ENCODE measurements at places on chromosomes 7 and 10.

DNA sequence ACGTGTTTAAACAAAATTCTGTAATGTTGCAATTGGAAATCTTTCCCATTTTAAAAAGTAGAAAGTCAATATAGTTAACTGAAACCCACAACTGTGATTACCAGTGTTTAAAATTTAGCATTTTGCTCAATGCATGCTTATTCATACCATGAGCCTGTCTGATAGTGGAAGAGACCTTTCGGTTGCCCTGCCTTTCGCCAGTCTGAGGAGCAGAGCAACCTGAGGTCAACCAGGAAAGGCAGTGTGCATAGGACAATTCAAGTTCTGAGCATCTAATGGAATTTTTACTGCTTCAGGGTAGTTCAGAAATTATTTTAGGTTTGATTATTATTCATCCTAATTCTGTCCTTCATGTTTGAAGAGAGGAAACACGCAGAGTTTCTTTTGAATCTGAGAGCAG lies 100.8 kb downstream of the CUBN start:
- no peak for DNase-seq

- no peak for DNase-seq
Observed at GRCh38 chr7:105098863-105099515, 85.0 kb downstream of the KMT2E start.

DNA sequence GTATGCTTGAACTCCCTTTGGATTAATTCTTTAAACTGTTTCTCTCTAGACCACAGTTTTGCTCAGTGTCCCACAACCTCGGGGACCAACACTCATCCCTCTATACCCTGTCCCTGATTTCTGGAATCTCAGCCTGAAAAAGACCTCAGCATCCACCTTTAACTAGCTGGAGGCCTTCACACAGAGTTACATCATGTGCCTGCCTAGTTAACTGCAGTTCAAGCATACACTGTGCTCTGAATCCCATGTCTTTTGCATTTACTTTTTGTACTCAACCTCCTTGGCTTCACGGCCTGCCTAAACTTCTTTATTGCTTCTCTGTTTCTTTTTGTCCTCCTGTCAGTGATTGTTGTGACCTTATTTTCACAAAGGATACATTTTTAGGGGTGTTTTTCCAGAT lies 66.7 kb downstream of the PRKG1 start:
- no peak for DNase-seq

- no peak for DNase-seq
Observed at GRCh38 chr7:116740755-116741462, 68.9 kb downstream of the MET start.

DNA sequence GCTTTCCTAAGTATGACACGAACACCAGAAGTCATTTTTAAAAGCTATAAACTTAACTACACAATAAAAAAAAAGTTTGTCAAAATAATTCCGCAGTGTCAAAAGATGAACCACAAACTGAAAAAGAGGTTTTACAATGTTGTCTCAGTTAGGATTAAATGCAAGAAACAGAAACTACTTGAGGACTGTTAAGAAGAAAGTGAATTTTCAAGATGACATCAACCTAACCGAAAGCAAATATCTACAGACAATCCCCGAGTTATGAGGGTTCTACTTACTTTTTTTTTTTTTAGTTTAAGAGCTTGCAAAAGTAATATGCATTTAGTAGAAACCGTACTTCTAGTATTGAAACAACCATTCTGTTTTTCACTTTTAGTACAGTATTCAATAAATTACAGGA lies 62.3 kb downstream of the TFPI2 start:
- no peak for DNase-seq

GRCh38 chr7:24851786-24852185 lies 94.5 kb upstream of the GSDME start:
- no peak for DNase-seq

GRCh38 chr7:2637505-2638223 lies 5.9 kb downstream of the TTYH3 start:
- no peak for DNase-seq

DNA sequence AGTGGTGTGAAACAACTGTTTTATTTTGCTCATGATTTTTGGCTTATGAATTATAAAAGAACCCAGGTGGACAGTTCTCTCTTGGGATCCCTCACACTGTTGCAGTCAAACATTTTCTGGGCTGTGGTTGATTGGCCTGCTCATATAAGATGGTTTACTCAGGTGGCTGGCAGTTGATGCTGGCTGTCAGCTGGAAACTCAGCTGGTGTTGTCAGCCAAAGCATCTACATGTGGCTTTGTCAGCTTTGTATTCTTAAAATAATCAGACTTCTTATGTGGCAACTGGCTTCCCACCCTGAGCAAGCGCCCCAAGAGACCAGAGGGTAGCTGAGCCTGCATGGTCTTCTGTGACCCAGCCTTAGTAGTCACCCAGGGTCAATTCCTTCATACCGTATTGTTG lies 534.7 kb downstream of the NRG3 start:
- no peak for DNase-seq

DNA sequence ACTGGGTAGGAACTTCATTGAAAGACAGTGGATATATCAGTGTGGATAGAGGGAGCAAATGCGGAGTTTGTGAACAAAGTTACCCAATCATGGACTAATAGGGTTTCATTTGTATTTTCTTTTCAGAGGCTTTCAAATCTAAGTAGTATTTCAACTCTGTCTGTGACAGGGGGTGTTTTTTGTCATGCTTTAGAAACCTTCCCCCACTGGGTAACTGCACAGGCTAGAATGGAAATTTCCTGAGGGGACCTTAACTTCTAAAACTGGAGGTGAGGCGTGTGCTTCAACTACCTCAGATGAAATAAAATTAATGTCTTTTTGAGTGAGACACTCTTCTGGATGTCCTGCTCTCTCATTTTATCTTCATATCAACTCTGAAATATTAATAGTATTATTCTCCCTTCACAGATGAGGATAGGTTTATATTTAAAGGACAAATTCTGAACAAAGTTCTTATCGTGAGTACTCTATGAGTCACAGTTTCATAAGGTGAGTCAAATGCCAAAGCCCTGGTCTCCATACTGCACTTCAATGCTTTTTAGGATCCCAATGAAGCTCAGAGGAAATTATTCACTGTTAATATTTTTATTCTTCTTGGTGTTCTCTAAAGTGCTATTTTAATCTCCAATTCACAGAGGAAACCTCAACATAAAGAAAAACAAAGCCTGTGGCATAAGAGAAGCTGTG lies 770.6 kb downstream of the CCSER2 start:
- DNase-seq: no peak

DNA sequence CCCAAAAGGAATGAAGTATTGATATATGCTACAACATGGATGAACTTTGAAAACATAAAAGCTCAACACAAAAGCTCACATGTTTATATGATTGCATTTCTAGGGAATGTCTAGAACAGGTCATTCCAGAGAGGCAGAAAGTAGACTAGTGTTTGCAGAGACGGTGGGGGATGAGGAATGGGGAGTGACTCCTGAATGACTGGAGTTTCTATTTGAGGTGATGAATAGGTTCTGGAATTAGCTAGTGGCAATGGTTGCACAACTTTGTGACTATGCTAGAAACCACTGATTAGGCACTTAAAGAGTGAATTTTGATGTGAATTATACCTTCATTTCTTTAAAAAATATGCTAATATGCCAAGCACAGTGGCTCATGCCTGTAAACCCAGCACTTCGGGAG lies 6.9 kb downstream of the KPNA7 start:
- no peak for DNase-seq

DNA sequence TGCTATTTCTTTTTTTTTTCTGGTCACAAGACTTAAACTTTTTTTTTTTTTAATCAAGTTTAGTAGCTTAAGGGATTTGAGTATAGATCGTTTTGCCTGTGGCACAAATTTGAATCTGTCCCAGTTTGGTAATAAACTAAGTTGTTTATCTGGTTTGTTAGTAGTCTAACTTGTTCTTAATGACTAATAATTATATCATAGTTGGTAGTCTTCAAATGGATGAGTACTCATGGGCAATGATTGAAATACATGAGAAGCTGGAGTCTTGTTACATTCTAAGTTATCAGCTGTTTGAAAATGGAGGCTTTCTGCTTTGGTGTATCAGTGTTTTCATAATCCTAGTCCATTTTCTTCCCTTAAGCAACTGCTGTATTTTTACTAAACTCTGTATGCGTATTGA lies 12.3 kb downstream of the BTAF1 start:
- DNase-seq: no peak

DNA sequence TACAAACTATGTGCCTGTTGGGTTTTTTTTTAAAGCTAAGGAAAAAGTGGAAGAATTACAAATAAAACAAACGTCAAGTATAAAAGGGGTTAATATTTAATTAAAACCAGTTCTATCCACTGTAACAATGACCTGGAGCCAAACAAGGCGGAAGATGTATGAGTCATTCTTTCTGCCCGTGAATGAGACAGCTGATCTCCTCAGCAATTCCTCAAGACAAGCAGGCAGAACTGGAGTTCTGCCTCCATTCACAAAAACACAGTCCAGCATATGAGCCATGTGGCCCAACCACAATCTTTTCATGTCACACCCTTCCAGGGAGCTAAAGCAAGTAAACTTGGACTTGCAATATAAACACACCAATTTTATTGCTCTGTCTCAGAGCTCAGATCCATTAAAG lies 8.4 kb downstream of the ETV1 start:
- DNase-seq: no peak

GRCh38 chr10:30034433-30035137 lies 24.8 kb downstream of the JCAD start:
- no peak for DNase-seq

- DNase-seq: no peak
Observed at GRCh38 chr10:72948762-72949161, 5.8 kb downstream of the PLA2G12B start.

GRCh38 chr7:150923196-150923595 lies 54.9 kb downstream of the KCNH2 start:
- no peak for DNase-seq

GRCh38 chr7:66452165-66452564 lies 176.5 kb upstream of the KCTD7 start:
- no peak for DNase-seq

DNA sequence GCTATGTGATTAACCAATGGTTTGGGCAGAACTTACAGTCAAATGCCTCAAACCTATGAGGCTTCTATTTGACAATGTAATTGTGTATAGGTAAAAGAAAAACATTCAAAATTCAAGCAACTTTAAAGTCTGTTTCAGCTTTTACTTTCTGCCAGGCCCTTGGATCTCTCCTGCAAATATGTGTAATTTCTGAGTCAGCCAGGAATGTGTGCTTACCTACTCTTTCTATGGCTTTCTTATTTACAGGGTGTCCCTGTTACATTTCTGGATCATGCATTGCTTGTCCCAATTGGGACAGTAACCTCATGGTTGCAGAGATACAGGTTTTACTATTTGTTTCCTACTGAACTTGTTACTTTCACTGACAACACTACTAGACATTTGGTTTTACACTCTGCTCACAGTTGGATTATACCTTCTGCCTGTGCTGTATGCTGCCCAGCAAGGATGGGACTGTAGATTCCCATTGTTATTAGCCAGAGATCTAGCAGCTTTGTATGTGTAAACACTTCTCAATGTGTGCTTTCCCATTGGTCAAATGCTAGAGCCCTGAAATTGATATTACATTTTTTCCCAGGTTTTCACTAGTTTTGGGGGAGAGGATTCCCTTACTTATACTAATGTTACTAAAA lies 355.3 kb downstream of the ARL4A start:
- no peak for DNase-seq

DNA sequence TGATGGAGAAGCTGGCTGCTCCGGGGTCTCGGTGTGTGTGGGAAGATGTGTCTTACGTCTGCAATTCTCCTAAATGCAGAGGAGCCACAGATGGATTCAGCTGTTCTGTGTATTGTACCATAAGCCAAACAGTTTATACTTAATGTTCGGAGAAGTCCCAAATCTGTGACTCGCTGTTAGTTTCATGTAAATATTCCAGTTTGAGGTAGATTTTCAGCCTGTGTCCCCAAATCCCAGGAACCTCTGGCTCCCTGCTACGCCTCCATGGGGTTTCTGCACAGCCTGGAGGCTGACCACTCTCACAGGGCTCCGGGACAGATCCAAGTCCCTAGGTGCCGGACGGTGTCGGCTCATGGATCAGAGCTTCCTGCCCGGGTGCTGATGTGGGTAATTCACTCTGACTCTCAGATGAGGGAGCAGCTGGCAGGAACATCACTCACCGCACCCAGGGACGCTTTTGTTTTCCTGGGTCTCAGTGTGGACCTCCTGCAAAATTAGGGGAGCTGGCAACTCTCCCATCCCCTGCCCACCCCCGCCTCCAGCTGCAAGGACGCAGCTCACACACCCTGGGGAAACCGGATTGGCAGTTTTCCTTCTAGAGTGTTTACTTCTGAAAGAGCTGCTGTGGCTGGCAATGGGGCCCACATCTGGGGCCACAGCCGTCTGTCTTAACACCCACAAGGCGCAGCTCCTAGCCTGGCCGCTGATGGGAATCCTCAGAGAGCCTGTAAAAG lies 421.1 kb upstream of the FOXK1 start:
- no peak for DNase-seq

GRCh38 chr10:16843252-16843870 lies 26.1 kb upstream of the RSU1 start:
- DNase-seq: no peak

DNA sequence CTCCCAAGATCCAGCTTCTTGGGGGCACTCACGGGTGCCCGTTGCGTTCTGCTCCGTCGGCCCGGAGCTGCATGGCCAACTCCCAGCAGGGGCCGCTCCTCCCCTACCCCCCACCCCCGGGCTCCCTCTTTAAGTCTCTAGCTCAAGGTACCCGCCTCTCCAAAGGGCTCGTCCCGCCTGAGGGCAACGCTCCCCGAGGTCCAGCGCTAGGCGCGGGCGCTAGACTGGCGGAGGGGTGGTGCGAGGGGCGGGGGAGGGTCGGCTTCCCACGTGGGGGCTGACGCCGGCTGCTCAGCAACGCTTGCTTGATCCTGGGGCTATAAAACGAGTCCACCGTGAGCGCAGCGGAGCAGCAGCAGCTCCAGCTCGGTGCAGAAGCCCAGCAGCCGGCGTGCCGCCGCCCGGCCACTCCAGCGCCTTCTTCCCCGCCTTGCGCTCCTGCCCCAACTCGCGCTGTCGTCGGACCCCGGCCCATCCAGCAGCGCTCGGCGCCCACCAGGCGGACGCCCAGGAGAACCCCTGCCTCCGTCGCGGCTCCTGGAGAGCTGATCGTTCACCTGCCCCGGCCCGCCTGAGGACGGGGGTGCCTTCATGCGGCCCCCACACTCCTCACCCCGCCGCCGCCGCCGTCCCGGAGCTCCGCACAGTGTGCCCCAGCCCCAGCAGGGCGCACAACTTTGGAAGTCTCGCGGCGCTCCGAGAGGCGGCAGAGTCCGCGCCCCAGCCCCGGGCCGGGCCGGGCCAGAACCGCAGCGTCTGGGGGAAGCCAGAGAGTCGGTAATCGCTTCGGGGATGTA lies at the start of gene ADRA2A:
Gene ADRA2A (plus strand): TSS at position 348 of the 797 bp plus-strand sequence. CDS start 968 bp downstream, outside the sequence.
- DNase-seq: no peak

- DNase-seq: no peak
Observed at GRCh38 chr10:56836659-56837058, 475.6 kb upstream of the ZWINT start.

- no peak for DNase-seq
Observed at GRCh38 chr7:26726051-26726450, 138.3 kb downstream of the SKAP2 start.
